ENCODE measurements at places on chromosomes 16 and 17. TPM values are rescaled to one million over a fixed set of nuclear protein-coding genes. Genes with fewer than 3 reads are reported as not detected.

The FBXO39 gene
- 2.3 TPM for total RNA-seq

The NHERF1 gene
- 10.3 TPM for total RNA-seq

The TPSB2 gene
- 110 TPM for total RNA-seq

The KRTAP2-3 gene
- not detected for total RNA-seq

The HOXB7 gene
- total RNA-seq, result 4.2 TPM

The TMC5 gene
- not detected for total RNA-seq

The RHBDL1 gene
- total RNA-seq, result 1.3 TPM

The CBFA2T3 gene
- 1.5 TPM for total RNA-seq

The MRPL38 gene
- total RNA-seq, result 50.2 TPM

The PRSS22 gene
- not detected for total RNA-seq

The CPHXL2 gene
- total RNA-seq, result not detected

The MYLK3 gene
- total RNA-seq, result 0.54 TPM

The HSD17B1 gene
- 0.39 TPM for total RNA-seq

The GPR179 gene
- total RNA-seq, result 0.08 TPM

The CA7 gene
- not detected for total RNA-seq
